ENCODE measurements at places on chromosomes 6 and 20.

GRCh38 chr6:148866657-148867268 is 119.9 kb downstream of the UST start:
- no peak for DNase-seq

DNA sequence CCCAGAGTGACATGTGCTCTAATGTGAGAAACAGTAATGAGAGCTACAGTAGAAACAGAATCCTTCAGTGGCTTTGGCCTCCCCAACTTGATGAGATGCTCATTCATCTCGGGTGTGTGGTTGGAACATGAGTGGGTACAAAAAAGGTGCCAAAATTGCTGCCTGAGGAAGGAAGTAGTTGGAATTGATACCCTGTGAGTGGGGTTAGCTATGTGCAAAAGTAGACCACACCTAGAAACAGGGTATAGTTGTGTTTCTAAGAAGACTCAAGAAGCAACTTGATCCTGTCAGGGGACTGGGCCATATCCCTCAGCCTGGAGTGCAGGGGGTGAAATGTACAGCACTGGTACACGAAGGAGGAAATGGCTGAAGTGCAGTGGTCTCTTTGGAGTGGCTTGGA is 206.4 kb upstream of the SUPT3H start:
- no peak for DNase-seq

- no peak for DNase-seq
Observed at GRCh38 chr6:99002831-99003230, 55.1 kb upstream of the FBXL4 start.

- no peak for DNase-seq
Observed at GRCh38 chr20:50343490-50344179, 153.0 kb downstream of the CEBPB start.

GRCh38 chr6:120816794-120817193 is 517.5 kb downstream of the TBC1D32 start:
- no peak for DNase-seq

DNA sequence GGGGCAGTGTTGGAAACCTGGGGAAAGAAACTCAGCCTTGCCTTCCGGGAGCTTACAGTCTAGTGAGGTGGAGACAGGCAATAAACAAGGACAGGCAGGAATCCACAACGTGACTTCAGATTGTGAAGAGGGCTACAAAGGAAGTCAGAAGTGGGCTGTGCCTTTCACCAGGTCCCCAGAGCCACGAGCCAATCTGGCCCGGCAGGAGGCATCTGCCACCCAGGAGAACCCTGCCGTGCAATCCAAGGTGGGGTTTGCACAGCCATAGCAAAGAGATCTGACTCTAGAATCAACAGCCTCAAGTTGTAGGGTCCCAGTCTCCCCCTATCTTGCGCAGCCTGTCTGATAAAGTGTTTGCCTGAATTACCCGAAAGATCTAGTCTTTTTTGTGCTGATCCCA is 5.5 kb downstream of the SLC32A1 start:
- no peak for DNase-seq

GRCh38 chr20:16692009-16692408 is 37.8 kb upstream of the SNRPB2 start:
- DNase-seq = no peak

GRCh38 chr6:67663105-67663895 is 971.8 kb upstream of the ADGRB3 start:
- DNase-seq = no peak

DNA sequence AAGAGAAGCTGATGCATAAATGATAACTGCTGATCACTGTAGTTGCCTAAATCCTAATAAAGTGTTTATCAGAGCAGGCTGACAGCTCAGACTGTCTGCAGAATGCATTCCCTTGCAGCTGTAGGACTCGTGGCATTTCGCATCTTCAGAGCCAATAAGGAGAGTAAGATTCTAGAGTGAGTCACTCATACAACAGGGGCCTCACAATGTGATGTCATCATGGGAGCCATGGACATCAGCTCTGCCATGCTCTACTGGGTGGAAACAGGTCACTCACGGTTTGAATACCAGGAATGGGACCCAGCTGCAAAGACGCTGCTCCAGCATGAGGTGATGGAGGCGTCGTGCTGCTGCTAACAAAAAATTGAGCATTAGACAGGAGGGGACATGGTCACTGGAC is 7.4 kb downstream of the FAM209B start:
- no peak for DNase-seq

GRCh38 chr6:75205776-75206575 is at the start of gene COL12A1:
Gene COL12A1 (minus strand): TSS chr6:75206053. CDS start chr6:75202792, 3,261 bp downstream.
- DNase-seq = peak; percentile 83

- no peak for DNase-seq
Observed at GRCh38 chr20:40317156-40317790, 371.8 kb downstream of the MAFB start.

DNA sequence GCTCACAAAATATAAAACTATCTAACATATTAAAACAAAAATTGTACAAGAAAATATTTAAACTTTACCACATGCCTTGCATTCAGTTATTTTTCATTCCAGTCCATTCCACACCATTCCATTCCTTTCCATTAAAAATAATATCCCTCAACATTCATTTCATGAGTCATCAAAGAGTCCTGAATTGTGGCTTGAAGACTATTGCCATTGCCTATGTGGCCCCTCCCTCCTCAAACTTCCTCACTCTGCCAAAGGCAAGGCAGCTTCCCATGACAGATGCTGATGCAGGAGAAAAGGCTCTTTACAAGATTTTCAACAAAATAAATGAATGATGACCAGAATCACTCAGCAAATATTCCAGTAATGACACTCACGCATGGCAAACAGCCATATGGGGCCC is 31.7 kb downstream of the IL20RA start:
- no peak for DNase-seq

GRCh38 chr20:32674362-32674789 is 635 bp upstream of the C20orf203 start:
- peak; percentile 60 for DNase-seq

- peak; percentile 44 for DNase-seq
Observed at GRCh38 chr20:5658912-5659345, 91.3 kb upstream of the SHLD1 start.

DNA sequence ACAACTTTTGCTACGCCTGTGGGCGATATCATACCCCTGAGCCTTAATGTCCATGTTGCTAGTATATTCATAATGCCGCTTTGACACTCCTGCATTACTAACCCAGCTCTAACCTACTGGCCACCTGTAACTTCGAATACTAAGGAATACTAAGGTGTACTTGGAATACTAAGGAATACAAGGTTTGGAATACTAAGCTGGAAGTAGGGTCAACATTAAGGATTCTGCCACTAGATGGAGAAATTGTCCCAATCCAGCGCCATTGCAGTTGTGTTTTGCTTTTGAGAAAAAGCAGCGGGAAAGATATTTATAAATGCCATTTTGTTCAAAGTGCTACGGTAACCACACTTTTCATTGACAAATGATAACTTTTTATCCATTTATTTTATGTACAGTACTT is 10.7 kb downstream of the TBXT start:
- DNase-seq = no peak

All from transverse colon (tissue), 4 donors.